Central memory CD8-positive, alpha-beta T cell (primary cell): ENCODE measurements at places on chromosomes 16 and 17.

DNA sequence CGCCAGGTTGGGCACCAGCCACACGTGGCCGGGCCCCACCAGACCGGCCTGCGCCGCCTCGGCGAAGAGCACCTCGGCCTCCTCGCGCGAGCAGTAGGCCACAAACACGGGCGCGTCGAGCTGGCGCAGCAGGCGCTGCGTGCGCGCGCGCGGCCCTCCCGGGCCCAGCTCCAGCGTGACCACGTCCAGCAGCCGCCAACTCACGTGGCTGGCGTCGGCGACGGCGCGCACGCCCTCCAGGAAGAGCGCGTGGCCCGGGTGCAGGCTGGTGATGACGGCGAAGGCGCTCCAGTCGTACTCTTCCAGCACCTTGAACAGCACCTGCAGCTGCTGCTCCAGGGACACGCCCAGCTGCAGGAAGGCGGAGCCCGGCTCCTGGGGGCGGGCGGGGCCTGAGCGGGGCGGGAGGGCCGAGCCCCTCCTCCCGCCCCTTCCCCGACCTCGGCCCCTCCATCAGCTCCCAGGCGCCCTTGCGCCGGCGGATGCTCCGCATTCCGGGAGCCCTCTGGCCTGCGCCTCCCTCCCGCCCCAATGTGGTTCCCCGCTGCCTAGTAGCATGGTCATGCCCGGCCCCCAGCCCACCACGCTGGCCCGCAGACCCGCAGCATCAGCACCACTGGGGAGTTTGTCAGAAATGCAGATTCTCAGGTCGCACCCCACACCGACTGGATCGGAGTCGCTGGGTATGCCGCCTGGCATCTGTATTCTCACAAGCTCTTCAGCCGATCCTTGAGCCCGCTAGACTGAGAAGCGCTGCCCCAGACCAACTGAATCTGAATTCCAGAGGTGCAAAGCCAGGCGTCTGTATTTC is 7.2 kb downstream of the GRIN2C start:
- no peak for DNase-seq

DNA sequence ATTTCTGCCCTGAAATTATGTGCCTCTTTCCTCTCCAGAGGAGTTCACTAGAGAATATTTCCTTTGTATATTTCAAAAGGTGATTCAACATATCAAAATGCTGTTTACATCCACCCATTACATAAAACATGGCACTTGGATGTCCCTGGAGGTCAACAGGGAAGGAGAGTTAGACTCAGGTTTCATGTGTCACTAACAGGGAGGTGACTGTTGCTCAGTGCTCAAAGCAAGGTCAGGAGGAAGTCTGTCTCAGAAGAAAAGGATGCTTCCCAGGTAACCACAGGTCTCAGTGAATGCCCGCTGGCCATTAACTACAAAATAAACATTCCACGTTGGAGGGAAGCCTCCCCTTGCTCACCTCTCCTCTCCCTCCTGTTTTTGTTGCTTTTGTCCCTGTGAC is 198.6 kb downstream of the AXIN2 start:
- no peak for DNase-seq

GRCh38 chr17:36808180-36808661 is 129.1 kb upstream of the LHX1 start:
- no peak for DNase-seq

DNA sequence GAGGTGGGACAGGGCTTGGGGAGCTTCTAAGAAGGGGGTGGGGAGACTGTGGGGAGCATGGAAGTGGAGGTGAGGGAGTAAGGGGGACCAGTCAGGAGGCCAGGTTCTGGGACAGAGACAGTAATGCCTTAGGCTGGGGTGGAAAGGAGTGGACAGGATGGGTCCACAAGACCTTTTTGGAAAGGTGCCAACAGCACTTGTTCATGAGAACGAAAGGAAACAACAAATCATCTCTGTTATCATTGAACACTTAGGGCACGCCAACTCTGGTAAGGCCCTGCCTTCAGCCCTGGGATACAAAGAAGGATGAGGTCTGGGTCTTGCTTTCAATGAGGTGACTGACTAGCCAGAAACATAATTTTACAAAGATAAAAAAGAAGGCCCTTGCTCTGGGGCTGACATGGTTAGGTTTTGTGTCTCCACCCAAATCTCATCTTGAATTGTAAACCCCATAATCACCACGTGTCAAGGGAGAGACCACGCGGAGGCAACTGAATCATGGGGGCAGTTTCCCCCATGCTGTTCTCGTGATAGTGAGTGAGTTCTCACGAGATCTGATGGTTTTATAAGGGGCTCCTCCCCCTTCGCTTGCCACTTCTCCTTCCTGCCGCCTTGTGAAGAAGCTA is 113.8 kb downstream of the SLC39A11 start:
- no peak for DNase-seq

DNA sequence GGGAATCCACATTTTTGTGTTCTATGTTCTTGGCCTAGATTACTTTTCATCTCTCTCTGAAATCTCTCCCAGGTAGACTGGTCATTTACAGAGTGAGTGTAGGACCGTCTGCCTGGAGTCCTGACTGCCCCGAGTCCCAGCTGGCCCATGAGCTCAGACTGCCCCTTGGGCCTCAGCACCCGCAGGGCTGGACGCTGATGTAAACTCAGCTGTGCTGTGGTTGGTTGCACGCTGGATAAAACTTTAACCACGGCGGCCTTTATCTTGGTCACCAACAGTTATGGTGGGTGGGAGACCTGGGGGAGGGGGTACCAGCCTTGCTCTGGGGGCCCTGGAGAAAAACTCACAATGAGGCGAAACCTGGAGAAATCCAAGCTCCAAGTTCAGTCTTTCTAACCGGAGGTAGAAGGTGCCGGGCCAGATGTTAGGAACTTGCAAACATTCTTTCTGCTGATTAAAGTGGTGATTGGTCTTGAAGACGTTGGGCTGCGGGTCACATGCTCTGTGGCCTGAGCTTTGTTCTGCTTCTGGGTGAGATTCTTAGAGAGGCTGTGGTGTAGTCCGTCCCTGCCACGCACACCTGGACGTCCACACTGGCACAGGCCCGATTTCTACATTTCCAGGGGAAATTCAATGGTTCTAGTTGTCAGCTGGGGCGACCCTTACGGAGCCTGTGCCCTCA is 6.9 kb downstream of the METRNL start:
- DNase-seq: no peak

- DNase-seq: no peak
These were observed 440.3 kb upstream of the MAF start for GRCh38 chr16:80040814-80041213.

DNA sequence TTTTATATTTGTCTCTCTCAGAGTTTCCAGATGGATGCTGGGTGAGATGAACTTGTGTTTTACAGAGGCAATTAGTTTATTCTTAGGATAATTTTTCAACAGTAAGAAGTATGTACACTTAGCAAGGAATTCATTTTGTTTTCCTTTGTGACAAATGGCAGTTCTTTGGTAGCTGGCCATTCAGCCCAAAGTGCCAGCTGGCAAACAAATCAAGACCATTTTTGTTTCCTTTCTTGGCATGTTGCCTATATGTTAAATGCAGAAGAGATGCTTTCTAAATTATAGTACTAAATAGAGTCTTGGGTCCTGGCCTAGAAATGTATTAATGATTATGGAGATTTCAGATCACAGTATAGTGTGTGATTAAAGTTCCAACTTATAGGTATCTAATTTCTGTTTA is 337.1 kb downstream of the CNTNAP4 start:
- DNase-seq: no peak

DNA sequence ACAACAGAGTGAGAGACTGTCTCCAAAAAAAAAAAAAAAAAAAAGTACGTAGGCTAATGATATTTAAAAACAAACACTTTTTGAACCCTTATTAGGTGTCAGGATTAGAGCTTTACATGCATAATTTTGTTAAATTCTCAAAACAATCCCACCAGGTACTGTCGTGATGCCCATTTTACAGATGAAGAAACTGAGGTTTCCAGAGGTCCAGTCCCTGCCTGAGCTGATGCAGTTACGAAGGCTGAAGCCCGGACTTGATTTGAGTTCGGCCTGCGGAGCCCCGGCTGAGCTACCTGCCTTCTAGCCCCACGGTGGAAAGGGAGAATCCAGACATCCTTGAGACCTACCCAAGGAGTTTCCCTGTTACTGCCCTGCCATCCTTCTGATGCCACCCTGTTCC is 137.5 kb upstream of the EEF2KMT start:
- DNase-seq: no peak

DNA sequence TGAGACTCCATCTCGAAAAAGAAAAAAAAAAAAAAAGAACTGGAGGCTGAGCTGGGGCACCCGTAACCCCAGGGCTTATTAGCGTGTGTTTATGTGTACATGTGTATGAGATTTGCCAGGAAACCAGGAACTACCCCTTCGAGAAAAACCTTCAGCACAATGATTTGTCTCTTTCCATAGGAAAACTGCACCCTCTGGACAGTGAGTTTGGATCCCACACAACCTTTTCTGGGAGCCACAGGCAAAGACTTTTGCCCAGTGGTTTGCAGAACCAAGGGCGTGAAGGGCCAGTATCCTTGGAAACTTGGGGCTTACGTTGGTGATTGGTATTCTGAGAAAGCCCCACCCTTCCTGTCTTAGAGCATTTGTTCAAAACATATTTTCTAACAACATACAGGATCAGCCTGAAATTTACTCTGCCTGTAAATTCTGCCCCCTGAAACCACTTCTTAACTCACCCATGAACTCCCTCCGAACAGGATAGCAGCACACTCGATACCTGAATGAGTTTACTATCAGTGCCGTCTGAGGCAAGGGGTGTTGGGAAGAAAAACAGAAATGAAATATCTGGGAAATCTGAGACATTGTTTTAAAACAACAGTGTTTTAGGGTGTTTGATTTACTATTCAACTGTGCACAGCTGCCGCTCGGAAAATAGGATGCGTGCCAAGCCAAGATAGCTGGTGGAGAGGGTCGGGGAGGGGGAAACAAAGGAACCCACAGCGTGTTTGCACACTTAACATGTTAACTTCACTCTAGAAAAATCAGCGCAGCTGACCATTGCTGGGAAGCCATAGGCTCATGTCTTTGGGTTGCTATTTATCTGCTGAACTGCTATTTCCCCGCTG is 40.2 kb upstream of the MAF start:
- DNase-seq: no peak

GRCh38 chr17:75778861-75779249 is 5.8 kb upstream of the UNK start:
- DNase-seq: no peak

DNA sequence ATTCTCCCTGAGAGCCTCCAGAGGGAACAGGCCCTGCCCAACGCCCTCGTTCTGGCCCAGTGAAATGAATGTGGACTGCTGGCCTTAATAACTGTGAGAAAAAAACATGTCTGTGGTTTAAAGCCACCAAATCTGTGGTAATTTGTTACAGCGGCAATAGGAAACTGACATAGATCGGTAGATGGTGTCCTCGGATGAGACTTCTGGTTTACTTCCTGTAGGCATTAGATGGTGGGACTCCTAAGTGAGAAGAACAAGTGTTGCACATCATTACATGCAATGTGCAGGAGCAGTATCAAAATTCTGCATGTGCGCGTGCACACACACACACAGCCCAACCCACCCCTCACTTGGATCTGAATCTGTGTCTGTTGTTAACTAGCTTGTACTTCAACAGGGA is 42.0 kb downstream of the CDK5R1 start:
- DNase-seq: no peak

GRCh38 chr16:11309895-11310633 is 28.9 kb upstream of the PRM1 start:
- DNase-seq: no peak

- no peak for DNase-seq
These were observed 187.6 kb downstream of the KATNIP start for GRCh38 chr16:27737513-27737912.

DNA sequence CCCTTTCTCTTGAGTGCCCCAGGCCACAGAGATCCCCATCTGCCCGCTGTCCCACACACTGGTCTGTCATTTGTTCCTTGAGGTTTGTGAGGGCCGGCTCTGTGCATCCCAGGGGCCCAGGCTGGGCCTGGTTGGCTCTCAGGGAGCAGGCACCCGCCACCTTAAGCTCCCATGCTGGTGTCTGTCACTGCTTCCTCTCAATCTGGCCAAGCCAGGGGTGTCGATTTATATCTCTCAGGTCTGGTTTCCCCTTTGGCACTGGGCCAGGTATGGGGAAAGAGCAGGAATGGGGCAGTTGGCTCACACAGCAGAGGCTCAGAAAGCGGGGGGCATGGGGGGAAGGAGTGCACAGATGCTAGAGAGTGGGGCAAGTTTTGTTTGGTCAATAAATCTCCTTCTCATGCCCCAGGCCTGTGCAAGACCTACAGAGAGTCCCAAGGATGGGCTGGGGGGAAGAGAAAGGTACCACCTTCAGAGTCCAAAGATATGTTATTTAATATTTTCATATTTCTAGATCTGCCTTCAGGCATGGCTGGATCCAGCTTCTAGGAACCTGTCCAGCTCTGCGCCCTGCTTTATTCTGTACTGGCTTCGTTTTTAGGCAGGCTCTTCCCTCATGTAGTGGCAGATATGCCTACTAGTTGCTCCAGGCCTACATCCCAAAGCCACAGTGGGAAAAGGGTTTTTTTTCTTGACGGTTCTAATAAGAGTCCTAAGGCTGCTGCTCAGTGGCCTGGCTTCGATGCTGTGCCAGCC is 34.3 kb downstream of the IL4R start:
- DNase-seq: no peak
